ENCODE measurements at places on chromosomes 5 and 9. TPM values are rescaled to one million over a fixed set of nuclear protein-coding genes. Genes with fewer than 3 reads are reported as not detected.

Gene GDA
- total RNA-seq = 12.3 TPM

GRCh38 chr5:3004361-3005080 lies 253.0 kb upstream of the IRX2 start:
- no peak for DNase-seq

DNA sequence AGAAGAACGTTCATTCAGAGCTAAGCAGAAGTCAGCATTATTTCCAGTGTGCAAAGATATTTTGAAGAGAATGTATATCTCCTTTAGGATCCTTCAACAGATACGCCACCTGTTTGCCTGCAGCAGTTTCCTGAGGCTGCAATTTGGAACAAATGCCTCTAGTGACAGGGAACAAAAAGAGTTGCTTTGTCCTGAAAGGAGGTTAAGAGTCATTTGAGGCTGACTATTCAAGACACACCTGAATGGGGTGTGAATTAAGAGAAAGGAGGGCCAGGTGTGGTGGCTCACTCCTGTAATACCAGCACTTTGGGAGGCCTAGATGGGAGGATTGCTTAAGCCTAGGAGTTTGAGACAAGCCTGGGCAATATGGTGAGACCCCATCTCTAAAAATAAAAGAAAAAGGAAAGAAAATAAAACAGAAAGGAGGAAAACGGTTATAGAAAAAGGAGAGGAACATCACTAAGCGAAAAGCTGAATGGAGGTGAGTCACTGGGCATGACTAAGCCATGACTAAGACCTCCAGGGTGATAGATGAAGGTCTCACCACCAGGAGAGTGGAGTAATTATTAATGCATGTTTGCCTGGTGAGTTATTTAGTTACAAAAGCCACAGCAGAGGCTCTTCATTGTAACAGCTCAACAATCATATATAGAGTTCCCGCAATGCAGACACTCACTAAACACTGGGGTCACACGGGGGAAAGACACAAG lies 255.2 kb upstream of the TNC start:
- no peak for DNase-seq

Gene CTSV
- 7.2 TPM for total RNA-seq

DNA sequence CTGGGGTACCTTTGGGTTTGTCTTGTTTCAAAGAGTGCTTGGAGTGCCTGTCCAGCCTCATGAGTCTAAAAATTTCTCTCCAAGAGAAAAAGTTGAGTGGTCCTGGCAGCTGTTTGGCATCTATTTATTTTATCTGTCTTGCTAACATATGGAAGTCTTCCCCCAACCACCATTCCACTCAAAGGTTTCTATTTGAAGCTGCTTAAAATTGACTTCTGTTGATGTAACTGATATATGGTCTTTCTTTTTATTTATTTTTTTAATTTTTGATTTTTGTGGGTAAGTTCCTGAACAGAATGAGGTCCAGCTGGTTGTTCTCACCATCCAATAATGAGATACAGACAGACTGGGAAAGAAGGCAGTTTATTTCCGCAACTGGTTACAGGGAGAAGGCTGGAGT lies 178.7 kb upstream of the SGCD start:
- DNase-seq = no peak

GRCh38 chr5:1962619-1963355 lies 80.1 kb upstream of the IRX4 start:
- no peak for DNase-seq

Gene INSYN2B
- total RNA-seq = 0.35 TPM

- DNase-seq = no peak
These were observed 483.0 kb downstream of the SEMA5A start for GRCh38 chr5:9062873-9063272.

GRCh38 chr5:58360794-58361193 lies 99.1 kb downstream of the PLK2 start:
- DNase-seq = no peak

GRCh38 chr5:110383231-110383630 lies 343.2 kb downstream of the TMEM232 start:
- DNase-seq = no peak

Gene HARS2
- 31.8 TPM for total RNA-seq

Gene DRD1
- total RNA-seq = not detected

DNA sequence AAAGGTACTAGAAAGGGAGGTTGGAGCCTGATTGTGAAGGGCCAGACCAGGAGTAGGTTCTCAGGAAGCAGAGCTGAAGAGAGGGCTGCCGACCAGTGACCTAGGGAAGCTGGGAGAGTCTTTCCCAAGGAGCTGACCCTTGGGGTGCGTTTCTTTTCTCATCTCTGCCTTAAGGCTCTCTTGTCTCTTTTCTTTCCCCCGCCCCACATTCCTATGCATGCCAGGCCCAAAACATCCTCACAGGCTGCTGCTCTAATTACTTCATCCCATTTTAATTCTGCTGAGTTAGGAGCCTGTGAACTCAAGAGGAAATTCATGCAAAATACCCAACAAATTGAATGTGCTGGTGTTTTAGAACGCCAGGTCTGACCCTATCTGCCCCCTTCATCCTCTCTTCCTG lies 46.9 kb upstream of the HSPA9 start:
- DNase-seq = no peak

Gene RNF180
- total RNA-seq = 5.0 TPM

- no peak for DNase-seq
These were observed 40.0 kb downstream of the NACC2 start for GRCh38 chr9:136054798-136055714.

- no peak for DNase-seq
These were observed 310.3 kb downstream of the TRIM36 start for GRCh38 chr5:114859438-114859735.

GRCh38 chr9:68825762-68826472 lies 120.9 kb downstream of the PIP5K1B start:
- no peak for DNase-seq

Gene RMI1
- 37.6 TPM for total RNA-seq

DNA sequence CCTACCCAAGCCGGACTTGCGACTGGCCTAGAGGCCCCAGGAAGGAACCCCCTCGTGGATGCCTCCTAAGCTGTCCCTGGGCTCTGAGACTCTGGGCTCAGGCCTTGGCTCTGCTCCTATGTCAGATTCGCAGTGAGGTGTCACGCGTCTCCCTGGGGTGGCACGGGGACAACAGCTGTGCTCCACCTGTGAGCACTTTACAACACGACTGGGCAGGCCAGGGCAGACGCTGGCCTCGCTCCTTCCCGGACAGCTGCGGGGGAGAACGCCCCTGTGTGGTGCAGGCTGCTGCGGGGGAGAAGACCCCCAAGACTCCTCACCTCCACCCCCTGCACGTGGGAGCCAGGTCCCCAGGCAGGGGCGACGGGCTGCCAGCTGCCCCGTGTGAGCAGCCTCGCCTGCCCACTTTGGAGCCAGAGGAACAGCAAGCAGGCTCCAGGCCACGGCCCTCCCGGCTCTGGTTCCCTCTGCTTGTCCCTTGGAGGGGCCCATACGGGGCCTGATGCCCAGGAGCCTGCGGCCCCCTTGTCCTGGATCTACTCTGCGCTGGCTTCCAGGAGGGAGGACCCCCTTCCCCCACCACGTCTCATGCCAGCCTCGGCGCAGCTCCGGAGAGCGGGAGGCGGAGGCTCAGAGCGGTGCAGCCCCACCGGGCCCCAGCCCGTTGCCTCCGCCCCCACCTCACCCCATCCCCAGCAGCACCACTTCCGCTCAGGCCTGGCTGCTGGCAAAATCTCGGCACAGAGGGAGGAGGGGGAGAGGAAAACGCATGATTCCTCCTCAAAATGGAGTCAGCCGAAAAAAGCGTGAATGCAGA lies 36.0 kb downstream of the SARDH start:
- DNase-seq = no peak

Data from neural crest cell (in vitro differentiated cells).